ENCODE measurements at places on chromosomes 1 and 21.

DNA sequence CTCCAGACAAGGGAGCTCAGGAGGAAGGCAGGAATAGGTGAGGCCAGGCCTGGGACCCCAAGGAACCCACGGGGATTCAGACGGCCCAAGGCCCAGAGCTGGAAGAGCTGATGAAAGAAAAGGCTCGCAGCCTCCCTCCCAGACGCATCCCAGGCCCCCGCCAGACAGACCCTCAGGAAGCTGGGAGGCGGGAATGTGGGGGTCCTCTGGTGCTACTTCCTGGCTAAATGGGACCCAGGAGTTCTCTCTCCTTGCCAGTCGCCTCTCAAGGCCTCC lies 430 bp downstream of the FBXO2 start:
- no peak overlapping the region for H3K27ac ChIP-seq
- no peak overlapping the region for H3K4me3 ChIP-seq
- peaks cover 33% of the 10 kb centered on the region for H3K4me1 ChIP-seq
- no peak for DNase-seq
- H3K27me3 ChIP-seq, result no peaks in the 10 kb centered on the region

GRCh38 chr1:38000529-38001455 lies 4.5 kb downstream of the FHL3 start:
- H3K36me3 ChIP-seq, result no peaks in the 10 kb centered on the region
- H3K4me1 ChIP-seq, result peaks cover 7% of the 10 kb centered on the region
- H3K27me3 ChIP-seq, result no peaks in the 10 kb centered on the region
- H3K4me3 ChIP-seq, result no peak overlapping the region
- no peak overlapping the region for H3K27ac ChIP-seq

- H3K4me1 ChIP-seq, result no peaks in the 10 kb centered on the region
- no peak overlapping the region for H3K4me3 ChIP-seq
- no peak overlapping the region for H3K27ac ChIP-seq
- no peaks in the 10 kb centered on the region for H3K27me3 ChIP-seq
- H3K36me3 ChIP-seq, result no peaks in the 10 kb centered on the region
Observed at GRCh38 chr1:203162403-203162802, 13.2 kb downstream of the MYBPH start.

DNA sequence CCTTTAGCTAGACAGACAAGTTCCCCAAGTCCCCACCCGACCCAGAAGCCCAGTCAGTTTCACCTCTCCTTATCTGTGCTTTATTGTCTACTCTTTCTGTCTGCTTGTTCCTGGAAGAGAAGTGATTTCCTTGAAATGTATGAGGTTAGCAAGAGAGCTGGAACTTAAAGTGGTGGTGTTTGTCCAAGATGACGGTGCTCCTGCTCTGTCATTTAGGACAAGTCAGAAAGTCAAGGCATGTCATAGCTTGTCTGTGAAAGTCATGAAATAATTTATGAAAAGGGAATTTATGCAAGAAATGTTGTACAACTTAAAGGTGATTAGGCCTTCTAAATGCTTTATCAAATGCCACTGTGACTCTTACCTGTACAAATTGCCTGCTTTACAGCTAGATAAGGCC lies 178.1 kb downstream of the PLA2G4A start:
- DNase-seq, result no peak
- H3K4me3 ChIP-seq, result no peak overlapping the region
- H3K36me3 ChIP-seq, result no peaks in the 10 kb centered on the region
- H3K27me3 ChIP-seq, result no peaks in the 10 kb centered on the region
- no peak overlapping the region for H3K27ac ChIP-seq
- H3K4me1 ChIP-seq, result no peaks in the 10 kb centered on the region

- no peak for DNase-seq
- no peak overlapping the region for H3K4me3 ChIP-seq
- no peak overlapping the region for H3K27ac ChIP-seq
- H3K27me3 ChIP-seq, result no peaks in the 10 kb centered on the region
Observed at GRCh38 chr21:39048574-39048973, 134.7 kb downstream of the PSMG1 start.

DNA sequence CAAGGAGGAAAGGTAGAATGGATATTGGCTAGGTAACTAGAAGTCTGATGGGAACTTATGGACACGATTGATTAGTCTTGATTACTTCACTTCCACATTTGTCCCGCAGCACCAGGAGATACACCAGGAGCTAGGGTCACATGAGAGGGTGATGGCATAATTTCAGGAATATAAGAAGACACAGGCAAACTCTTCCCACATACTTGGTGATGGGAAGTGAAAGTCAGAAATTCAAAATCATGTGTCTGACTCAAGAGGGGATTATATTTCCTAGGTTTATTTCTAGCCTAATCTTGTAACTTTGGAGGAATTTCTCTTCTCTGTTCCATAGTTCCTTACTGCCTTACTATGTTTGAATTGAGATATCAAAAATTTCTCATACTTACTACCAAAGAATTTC lies 185.0 kb downstream of the PBX1 start:
- no peaks in the 10 kb centered on the region for H3K4me1 ChIP-seq
- DNase-seq, result no peak
- H3K27ac ChIP-seq, result no peak overlapping the region
- H3K4me3 ChIP-seq, result no peak overlapping the region

DNA sequence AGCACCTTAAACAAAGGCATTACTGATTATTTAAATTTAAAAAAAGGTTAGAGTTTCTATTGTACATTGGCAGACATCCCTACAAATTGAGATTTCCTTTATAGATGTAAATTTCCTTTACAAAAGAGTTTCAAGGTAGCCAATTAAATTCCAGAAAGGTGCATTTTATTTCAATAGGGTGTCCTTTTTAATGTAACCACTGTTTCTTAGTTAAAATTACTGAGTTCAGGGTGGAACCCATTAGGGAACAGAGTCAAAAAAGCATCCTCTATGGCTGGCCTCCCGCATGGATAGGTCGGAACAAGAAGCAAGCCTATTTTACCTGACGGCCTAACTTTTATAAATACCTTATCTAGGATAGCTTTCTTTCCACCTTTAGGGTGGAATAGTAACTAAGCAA lies 24.4 kb downstream of the TCP10L start:
- no peaks in the 10 kb centered on the region for H3K36me3 ChIP-seq
- H3K27me3 ChIP-seq, result no peaks in the 10 kb centered on the region
- DNase-seq, result no peak
- no peak overlapping the region for H3K27ac ChIP-seq

DNA sequence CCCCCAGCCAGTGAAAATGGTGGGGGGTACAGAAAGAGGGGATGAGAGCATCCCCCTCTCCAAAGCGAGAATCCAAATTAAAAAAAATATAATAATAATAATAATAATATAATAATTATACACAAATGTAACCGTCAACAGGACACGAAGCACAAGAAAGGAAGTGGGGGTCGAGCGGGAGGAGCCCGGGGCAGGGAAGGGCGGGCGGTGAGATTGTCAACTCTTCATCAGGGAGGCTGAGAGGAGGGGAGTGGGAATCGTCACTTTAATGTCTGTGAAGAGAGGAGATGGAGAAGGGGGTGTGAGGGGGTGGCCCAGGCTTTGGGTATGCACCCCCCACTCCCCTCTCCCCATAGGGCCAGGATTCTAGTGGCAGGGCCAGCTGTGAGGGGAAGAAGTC lies 33.2 kb downstream of the MEF2D start:
- H3K27me3 ChIP-seq, result no peaks in the 10 kb centered on the region
- no peak overlapping the region for H3K4me3 ChIP-seq
- H3K27ac ChIP-seq, result no peak overlapping the region
- peaks cover 56% of the 10 kb centered on the region for H3K36me3 ChIP-seq

GRCh38 chr1:47942240-47942629 lies 55.0 kb downstream of the TRABD2B start:
- DNase-seq, result no peak
- H3K27me3 ChIP-seq, result no peaks in the 10 kb centered on the region
- H3K4me3 ChIP-seq, result no peak overlapping the region
- no peaks in the 10 kb centered on the region for H3K36me3 ChIP-seq

- no peaks in the 10 kb centered on the region for H3K36me3 ChIP-seq
- no peaks in the 10 kb centered on the region for H3K4me1 ChIP-seq
- H3K4me3 ChIP-seq, result no peak overlapping the region
Observed at GRCh38 chr1:104264521-104264920, 514.8 kb downstream of the AMY1C start.

GRCh38 chr1:190102757-190103326 lies 374.8 kb downstream of the BRINP3 start:
- no peak overlapping the region for H3K4me3 ChIP-seq
- H3K27me3 ChIP-seq, result no peaks in the 10 kb centered on the region
- no peak overlapping the region for H3K27ac ChIP-seq
- no peaks in the 10 kb centered on the region for H3K36me3 ChIP-seq
- H3K4me1 ChIP-seq, result no peaks in the 10 kb centered on the region

DNA sequence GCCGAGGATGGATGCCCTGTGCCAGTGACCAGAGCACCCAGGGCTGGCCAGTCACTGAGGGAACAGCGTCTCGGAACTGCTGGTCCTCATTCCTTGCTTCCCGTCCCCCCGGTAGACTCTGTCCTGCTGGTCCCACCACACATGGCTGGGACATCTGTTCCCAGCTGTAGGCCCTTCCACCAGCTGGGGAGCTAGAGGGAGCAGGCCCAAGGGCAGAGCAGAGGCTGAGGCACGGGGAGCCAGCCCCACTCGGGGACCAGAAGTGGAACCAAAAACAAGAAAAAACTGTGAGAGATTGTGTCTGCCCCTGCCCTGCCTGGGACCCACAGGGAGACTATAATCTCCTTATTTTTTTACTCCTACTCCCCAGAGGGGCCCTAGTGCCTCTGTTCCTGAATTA lies 23.8 kb downstream of the ATP8B2 start:
- peaks cover 90% of the 10 kb centered on the region for H3K4me1 ChIP-seq
- H3K27ac ChIP-seq, result no peak overlapping the region
- H3K36me3 ChIP-seq, result peaks cover 53% of the 10 kb centered on the region
- DNase-seq, result no peak
- no peaks in the 10 kb centered on the region for H3K27me3 ChIP-seq
- no peak overlapping the region for H3K4me3 ChIP-seq

DNA sequence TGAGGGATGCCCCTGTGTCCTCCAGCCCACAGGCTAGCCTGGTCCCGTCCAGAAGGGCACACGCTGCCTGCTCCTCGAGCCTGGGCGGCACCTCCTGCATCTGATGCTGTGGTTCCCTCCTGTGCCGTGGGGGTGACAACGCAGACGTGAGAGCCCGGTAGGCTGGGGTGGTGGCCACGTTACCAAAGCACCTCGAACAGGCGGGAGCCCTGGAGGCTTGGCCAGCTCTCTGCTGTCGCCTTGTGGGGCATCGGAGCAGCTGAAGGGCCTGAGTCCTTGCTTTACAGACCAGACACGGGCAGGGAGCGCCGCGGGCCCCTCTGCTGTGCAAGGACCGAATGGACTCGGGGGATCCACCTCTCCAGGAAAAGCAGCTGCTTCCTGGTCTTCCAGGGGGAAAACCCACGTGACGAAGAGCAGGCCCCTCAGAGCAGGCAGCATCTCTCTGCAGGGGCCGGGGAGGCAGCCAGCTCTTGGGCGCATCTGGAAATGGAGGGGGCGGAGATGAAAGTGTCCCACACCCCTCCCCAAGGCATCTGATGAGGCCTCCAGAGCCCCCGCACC lies 133.3 kb downstream of the NPHP4 start:
- no peak overlapping the region for H3K27ac ChIP-seq
- DNase-seq, result no peak
- no peaks in the 10 kb centered on the region for H3K27me3 ChIP-seq
- H3K4me3 ChIP-seq, result no peak overlapping the region
- no peaks in the 10 kb centered on the region for H3K36me3 ChIP-seq
- no peaks in the 10 kb centered on the region for H3K4me1 ChIP-seq

DNA sequence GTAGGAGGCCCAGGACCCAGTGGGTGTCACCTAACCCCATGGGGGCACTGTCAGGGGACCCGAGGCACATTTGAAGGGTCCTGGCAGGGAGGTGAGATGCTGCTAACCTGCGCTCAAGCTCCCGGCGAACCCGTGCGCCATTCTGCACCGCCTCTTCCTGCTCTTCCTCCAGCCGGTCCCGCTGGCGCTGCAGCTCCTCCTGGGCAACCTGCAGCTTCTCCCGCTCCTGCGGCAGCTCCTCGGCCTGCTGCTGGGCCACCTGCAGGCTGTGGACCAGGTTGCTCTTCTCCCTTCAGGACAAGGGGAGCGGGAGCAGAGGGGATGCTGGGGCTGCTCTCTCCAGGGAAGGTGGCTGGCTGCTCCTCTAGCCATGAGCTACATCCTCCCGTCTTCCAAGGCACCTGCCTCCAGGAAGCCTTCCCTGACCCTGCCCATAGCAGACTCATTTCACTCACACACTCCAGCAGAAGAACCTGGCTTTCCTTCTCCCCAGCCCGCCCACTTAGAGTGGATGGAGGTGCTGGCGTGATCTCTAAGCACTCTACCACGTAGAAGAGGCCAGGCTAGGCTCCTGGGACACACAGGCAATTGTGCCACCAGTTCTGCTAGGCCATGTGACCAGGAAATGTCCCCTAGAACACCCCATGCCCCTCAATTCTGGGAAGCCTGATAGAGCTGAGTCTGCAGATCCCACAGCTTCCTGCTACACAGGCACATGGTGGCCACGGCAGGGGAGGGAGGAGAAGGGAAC lies 15.2 kb upstream of the NBPF1 start:
- no peak for DNase-seq
- H3K4me3 ChIP-seq, result no peak overlapping the region
- no peaks in the 10 kb centered on the region for H3K27me3 ChIP-seq
- peaks cover 65% of the 10 kb centered on the region for H3K36me3 ChIP-seq
